ENCODE measurements at places on chromosomes 12 and 14.

GRCh38 chr12:57005980-57006808, at the start of gene ZBTB39:
ZBTB39 (minus strand) TSS chr12:57006546; CDS start chr12:57004917, 1,629 bp downstream.
- peak; percentile 46 for DNase-seq

DNA sequence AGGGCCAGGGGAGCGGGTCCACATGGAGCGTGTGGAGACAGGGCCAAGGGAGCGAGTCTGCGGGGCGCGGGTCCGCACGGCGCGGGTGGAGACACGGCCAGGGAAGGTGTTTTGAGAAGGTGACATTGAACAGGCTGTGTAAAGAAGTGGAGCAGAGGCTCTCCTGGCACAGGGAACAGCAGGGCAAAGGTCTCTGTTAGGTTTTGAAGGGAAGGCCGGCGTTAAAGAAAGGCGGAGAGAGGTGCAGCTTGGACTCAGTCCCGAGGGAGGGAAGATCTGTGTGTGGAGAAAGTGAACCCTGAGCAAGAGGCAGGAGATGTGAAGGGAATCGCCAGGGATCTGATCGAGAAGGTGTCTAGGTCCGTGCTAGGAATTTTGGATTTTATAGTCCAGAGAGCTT, 1.8 kb downstream of the PXMP2 start:
- no peak for DNase-seq

DNA sequence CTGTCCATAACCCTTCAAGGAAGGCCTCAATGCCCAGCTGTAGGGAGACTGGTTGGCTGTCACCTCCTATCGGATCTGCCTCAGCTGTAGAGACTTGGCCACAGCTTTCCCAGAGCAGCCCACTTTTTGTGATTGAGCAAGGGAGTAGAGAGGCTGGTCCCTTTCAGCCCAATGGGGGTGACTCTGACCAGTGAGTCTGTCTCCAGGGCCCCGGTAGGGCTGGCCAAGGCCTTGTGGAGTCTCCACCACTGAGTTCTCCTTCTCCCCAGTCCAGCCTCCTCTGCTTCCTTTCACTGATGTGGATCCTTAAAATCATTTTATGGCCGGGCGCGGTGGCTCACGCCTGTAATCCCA, 14.5 kb upstream of the HPD start:
- no peak for DNase-seq

DNA sequence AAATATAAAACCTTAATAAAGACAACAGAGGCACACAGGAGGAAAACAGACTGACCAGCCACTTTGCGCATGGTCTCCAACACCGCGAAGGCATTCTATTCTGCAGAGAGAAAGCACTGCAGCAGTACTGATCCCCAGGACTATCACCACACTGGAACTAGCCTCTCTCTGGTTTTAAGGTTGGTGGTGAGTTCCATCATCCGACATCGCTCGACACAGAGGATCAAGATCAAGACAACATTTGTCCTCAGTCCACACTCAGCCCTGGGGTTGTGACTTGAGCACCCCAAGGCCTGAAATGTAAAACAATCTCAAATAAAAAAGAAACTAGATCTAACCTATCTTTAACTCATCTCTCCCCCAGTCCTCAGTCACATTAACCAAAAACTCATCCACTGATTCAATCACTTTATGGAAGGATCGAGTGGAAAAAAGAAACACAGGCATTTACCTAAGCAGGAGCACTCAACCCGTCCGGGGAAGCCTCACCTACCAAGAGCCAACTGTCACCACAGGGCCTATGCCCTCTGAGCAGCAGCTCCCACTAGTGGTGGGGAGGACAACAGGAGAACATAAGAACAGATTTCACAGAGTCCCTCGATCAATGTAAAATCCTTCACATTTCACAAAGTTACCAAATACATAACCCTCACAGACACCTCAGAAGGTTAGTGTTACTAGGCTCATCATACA, 17.7 kb downstream of the STXBP6 start:
- no peak for DNase-seq

GRCh38 chr14:80845856-80846255, 95.7 kb downstream of the CEP128 start:
- DNase-seq: no peak

DNA sequence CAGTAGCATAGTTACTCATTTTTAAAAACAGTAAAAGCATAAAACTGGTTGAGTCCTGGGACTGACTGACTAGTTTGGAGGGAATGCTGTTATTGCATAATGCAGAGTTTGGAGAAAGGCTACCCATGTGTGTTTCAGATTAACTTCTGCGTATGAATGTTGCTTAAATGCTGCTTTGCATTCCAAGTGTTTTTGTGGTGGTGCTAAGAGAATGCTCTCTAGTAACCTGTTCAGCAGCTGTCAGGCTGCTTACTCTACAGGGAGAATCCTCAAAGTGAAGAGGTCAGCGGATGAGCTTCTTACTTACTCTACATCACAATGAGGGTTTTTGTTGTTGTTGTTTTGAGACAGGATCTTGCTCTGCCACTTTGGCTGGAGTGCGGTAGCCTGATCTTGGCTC, 4.3 kb downstream of the DLST start:
- no peak for DNase-seq

DNA sequence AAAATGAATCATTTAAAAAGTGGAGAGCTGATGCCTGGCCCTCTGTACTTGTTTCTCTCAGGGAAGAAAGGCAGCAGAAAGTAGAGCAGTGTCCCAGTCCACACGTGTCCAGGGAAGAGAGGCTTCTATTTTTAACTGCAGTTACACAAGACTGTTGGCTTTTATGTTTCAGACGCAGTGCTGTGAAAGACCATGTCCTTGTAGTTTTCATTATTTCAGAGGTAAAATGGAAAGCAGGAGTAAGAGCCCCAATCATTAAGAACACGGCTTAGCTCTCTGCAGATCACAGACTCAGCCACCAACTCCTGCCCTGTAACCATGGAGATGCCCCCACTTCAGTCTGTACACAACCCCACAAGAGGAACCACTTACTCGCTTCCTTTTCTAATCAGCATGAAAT, 336.3 kb downstream of the DAD1 start:
- no peak for DNase-seq

- no peak for DNase-seq
Observed at GRCh38 chr14:28867571-28867970, 101.0 kb downstream of the FOXG1 start.

DNA sequence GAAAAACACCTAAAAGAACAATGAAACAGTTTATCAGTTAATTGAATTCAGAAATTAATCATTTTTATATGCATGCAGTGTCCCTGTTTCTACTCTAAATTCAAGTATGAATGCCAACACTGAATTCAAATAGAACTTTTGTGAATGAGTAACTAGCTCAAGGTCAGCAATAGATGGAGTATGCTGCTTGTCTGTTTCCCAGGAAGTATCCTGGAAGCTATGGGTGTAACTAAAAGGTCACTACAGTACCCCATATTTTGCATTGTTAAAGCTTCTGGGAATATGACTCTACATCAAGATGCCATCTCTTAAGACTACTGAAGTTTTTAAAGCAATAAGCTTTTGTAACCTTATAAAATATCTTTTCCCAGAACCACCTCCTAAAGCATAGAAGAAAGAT, 681.4 kb upstream of the FBXO33 start:
- DNase-seq: no peak

GRCh38 chr12:11895421-11896078, 175.2 kb upstream of the BCL2L14 start:
- no peak for DNase-seq

- DNase-seq: no peak
Observed at GRCh38 chr14:35696119-35696518, 113.0 kb downstream of the RALGAPA1 start.

- DNase-seq: no peak
Observed at GRCh38 chr12:114913871-114914801, 230.2 kb upstream of the TBX3 start.

- no peak for DNase-seq
Observed at GRCh38 chr14:105392131-105393090, 5.9 kb upstream of the TEX22 start.
